Activated T-cell treated with anti-CD3 and anti-CD28 coated beads for 48 hours (primary cell): ENCODE measurements at places on chromosomes 1 and 21.
A peak's percentile ranks its signal among the peaks of the same experiment; 100 is the strongest.

DNA sequence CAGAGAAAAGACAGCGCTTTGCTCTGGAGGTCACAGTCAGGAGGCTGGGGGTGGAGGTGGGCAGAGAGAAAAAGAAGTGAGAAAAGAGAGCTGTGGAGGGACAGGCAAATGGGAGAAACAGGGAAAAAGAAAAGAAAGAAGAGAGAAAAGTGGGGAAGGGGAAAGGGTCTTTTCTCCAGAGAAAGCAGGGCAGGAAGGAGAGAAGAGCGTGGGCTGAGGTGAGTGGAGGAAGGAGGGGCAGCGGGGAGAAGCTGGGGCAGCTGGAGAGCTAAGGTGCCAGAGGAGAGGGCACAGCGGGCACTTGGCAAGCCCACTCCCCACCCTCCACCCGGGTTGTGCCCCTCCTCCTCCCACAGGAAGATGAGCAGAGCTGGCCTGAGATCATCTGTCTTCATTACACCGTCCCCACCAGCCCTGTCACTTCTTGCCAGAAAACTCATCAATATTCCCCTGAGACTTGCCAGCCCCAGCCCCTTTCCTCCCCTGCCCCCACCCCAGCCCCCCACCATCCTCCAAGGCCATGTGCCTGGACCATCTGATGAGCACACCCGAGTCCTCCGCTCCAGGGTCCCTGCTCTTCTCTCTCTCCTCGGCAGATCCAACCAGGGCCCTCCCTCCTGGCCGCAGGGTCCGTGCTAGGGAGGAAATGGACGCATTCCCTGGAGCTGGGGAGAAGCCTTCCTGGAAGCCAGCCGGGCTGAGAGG lies 17.0 kb upstream of the BLACAT1 start:
- DNase-seq = no peak

DNA sequence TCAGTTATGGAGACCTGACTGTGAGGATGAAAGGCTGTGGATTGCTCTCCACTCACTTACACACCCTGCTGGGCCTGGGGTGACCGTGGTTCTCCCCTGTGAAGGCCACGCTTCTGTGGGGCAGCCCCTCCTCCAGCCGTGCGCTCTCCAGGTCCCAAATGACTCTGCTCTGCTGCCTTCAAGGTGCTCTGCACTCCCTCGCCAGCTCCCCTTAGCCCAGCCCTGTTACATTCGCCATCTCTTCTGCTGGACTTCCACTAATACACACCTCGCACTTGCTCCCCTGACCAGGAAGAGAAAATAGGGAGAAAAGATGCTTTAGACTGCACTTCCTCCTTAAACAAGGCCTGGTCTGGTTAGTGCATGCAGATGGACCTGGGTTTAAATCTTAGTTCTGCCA lies 24.6 kb downstream of the OPTC start:
- no peak for DNase-seq

- no peak for DNase-seq
These were observed 1.9 kb upstream of the IL19 start for GRCh38 chr1:206768472-206769303.

- DNase-seq = no peak
These were observed 438.3 kb downstream of the CAMTA1 start for GRCh38 chr1:7223334-7224080.

DNA sequence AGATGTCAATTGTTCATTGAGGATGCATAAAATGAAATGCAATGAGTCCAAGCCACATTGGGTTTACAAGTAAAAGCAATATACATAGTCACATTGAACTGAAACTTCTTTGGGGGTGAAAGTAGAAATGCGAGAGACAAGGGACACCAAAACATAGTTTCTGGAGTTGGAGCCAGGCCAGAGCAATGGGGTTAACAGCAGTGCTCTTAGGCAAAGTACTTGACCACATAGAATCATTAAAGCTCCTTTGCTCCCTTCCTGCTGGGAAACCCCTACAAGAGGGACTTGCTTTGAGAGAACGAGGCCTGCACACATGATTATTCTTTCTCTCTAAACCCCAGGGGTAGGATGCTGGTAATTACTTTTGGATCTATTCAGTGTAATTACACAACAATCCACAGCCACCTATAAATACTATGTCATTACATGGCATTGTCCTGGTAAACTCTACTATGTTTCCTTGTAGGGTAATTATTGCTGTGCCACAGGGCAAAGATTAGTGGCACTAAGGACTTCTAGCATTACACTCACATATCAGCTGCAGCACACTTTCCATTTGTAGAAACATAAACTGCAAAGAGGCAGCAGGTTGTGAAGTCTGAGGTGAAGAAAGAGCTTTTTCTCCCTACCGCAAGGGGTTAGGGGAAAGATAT lies 421.6 kb upstream of the PBX1 start:
- DNase-seq = no peak

DNA sequence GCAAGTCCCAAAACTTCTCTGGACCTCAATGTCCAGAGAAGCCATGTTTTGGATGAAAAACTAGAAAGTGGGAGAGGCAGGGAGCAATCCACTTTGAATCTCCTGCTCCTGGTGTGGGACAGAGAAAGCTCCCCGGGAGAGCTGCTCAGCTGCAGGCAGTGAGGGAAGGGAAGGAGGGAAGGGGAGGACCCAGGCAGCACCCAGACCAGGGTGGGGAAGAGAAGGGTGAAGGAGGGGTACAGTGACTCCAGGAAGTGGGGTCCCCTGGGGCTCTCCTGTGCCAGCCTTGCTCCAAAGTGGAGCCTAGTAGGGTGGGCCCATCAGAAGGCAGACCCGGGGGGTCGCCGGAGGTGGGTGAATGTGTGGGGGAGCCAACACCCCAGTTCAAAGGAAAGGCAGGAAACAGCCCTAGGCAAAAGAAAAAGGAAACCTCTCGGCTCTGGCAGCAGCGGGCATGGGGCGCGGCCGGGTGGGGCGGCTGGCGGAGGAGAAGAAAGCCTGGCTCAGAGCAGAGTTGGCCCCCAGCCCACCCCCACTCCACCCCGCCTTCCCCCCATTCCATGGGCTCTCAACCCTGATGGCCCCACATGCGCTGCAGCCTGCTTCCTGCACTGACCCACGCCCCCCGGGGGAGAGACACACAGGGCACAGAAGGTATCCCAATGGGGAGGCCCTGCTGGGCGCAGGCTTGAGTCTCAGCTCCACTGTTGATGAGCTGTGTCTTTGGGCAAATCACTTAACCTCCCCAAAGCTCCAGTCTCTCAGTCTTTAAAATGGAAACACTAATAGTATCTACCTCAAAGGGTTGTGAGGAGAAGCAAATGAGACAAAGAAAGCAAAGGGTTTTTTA lies 5.7 kb downstream of the LGR6 start:
- no peak for DNase-seq

DNA sequence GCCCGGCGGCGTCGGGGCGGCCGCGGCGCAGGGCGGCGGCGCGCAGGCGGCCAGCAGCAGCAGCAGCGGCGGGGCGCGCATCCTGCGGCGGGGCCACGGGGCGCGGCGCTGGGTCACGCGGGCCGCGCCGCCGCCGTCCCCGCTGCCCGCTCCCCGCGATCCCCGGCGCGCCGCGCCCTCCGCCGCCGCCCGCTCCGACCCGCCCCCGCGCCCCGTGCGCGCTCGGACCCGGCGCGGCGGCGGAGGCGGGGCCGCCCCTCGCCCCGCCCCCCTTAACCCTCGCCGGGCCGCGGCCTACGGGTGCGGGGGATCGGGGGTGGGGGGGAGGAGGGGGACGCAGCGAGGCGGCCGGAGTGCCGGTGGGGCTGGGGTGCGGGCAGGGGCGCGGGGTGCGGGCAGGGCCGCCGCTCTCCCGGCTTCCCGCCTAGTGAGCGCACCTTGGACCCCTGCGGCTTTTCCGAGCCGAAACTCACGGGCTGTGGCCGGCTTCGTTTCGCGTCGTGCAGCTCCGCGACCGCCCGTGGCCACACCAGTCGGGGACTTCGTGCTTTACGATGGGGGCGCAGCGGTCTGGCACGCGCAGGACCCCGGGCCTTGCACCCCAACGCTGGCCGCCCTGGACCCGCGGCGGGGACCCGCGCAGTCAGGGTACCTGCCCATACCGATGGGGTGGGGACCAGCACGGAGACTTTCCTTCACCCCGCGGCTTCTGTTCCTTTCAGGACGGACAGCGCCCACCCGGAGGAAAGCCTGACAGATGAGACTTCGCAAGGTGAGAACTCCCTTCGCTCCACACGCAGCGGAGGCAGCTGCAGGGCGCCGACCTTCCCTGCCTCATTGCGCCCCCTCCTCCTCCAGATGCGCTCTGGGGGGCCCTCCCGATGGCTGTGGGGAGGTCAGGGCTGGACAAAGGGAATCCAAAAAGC lies at the start of gene FNDC10:
FNDC10 (minus strand) TSS at position 201 of the 926 bp plus-strand sequence; CDS start at position 81, 120 bp downstream.
- DNase-seq = no peak

- no peak for DNase-seq
These were observed 19.7 kb downstream of the PPFIA4 start for GRCh38 chr1:203045821-203046594.

- DNase-seq = no peak
These were observed 24.6 kb upstream of the LYPLAL1 start for GRCh38 chr1:219149009-219149577.

- DNase-seq = no peak
These were observed 61.6 kb downstream of the EDEM3 start for GRCh38 chr1:184693011-184693410.

DNA sequence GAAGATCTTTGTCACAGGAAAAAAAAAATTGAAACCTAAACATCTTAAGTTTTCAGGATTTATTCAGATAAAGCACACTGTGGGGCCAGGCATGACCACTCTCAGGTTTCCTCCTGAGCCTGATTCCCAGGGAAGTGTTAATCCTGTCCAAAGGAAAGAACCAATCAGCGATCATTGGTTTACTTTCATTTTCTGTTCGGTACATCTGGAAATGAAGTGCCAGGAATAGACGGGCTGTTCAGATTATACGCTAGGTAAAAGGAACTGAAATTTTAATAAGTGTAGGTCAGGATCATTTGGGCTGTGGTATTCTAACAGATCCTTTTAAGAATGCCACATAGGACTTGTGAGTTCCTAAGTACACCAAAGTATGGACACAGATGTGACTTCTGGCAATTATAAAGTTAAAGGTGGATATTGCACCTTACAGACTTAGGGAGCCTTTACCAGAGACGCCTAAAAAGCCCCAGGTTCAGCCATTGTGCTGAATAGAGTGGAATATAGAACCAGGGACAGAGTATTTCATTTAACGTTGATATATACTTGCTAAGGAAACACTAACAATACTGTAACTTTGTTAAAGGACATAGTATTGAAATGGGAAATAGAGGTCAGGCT lies 9.3 kb upstream of the CACYBP start:
- no peak for DNase-seq

GRCh38 chr1:44447051-44447810 lies 42.2 kb downstream of the RNF220 start:
- no peak for DNase-seq

DNA sequence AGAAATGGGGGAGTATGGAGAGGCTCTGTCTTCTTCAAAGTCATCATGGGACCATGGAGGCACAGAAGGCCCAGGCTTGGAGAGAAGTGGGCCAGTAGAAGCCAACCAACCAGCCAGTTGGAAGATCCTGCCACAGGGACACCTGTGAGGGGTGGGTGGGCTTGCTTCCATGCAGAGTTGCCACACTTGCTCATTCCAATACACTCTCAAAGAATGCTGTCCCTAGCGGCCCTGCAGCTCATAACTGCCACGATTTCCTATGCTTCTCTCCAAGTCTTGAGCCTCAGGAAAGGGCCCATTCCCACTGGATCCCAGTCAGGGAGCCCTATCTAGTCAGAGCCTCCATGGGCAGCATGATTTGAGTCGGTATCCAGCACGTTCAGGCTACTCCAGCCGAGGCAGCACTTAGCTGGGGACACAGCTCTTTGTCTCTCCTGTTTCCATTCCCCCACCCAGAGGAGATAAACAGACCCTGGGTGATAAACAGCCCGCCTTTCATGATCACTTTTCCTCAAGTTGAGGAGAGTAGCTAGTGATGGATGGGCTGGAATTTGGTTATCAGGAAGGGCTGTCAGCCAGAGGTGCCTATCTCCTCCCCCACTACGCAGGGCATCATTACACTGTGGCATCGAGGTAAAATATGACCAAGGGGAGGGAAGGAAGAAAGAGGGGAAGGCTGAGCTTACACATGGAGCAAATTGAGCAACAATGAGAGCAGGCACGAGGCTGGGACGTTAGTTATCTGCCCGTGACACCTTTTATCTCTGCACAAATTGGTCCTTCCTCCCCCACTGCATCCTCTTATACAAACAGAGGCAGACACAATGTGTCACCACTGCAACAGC lies 64.6 kb downstream of the ERI3 start:
- no peak for DNase-seq

DNA sequence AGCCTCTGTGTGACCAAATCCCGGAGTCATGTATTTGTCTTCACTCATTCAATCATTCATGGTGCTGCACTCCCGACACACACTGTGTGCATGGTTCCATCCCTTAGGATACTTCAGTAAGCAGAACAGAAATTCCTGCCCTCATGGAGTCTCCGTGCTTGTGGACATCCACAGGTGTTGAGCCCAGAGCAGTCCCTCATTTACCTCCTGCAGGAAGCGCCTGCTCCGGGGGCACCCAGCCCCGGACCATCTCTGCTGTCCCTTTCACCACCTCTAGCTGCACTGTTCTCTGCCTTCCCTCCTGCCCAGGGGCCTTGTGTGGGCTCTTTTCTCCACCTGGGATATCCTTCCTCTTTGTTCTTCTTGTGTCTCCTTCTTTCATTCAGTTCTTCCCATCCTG lies 9.5 kb upstream of the ZBTB21 start:
- no peak for DNase-seq

DNA sequence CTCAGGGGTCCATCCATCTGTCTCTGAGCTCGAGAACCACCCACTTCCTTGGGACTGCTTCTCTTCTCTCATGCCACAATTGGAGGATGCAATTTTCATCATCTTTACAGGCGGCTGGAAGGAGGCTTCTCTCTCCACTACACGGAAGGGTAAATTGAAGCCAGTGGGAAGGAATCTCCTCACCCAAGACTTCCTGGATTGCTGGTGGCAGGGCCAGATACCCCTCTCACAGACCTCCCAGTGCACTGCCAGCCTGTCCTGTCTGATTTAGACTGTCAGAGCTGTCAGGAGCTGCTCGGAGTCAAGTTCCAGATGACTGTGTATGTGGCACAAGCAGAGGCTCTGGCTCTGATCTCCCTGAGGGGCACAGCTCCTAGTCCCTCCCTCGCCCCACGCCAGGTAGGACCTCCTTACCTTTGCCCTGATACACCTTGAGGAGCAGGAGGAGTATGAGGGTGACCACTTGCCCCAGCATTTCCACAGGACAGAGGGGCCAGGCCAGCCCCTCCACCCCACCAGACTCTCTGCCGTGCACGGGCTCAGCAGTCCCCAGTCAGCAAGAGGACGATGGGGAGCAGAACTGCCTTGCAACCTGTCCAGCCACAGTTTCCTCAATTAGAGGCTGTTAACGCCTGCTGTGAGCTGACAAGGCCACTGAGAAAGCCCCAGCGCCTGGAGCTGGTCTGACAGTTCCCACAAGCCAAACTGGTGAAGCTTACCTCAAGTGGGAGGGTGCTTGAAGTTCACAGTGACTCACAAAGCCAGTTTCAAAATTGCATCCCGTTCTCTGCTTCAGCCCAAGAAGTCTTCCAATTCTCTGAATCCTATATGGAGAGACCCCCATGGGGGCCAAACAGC lies at the start of gene CD244:
CD244 (minus strand) TSS at position 685 of the 858 bp plus-strand sequence; CDS start at position 475, 210 bp downstream.
- peak; percentile 53 for DNase-seq

- DNase-seq = no peak
These were observed 184.0 kb downstream of the CDC7 start for GRCh38 chr1:91684481-91685196.
